ENCODE measurements at places on chromosomes 7 and 10. TPM values are rescaled to one million over a fixed set of nuclear protein-coding genes. Genes with fewer than 3 reads are reported as not detected.
A peak's percentile ranks its signal among the peaks of the same experiment; 100 is the strongest.

DNA sequence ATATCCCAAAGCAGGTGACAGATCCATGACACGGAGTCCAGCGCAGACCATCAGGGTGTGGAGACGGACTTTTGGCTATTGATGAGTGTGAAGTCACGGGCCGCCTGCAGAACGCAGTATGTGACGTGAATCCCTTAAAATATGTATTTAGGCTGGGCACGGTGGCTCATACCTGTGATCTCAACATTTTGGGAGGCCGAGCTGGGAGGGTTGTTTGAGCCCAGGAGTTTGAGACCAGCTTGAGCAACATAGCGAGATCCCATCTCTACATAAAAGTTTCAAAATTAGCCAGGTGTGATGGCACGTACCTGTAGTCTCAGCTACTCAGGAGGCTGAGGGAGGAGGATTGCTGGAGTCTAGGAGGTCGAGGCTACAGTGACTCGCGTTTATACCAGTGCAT lies 1.9 kb upstream of the AMZ1 start:
- no peak for DNase-seq

- DNase-seq, result no peak
Observed at GRCh38 chr10:123103944-123104343, 31.8 kb upstream of the HMX3 start.

DNA sequence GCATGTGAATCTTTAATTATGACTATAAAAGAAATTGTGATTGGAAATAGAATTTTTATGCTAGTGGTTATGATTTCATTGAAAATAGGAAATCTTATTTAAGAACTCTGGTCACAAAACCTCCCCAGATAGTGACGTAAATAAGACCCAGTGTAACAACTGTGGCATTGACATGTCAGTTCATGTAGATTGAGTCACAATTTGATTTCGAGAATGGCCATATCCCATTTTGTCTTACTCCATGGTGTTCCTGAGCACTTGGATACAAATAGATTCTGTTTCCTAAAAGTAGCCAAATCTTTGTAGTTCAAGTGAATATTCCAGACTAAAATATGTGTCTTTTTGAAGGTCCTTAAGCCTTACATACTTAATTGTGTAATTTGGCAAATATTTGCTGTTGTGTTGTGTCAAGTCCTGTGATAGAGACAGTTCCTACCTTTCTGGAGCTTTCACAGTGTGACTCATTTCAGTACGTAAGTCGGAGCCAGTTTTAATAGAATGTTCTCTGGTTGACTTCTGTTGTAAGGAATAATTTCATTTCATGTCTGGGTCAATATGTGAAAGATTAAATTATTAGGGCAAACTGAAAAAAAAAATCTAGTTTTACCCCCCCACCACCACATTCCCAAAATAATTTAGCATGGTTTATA lies 37.1 kb upstream of the TOMM7 start:
- no peak for DNase-seq

- no peak for DNase-seq
Observed at GRCh38 chr7:152937282-152937681, 177.7 kb downstream of the ACTR3B start.

GRCh38 chr7:94761451-94761850 lies 105.5 kb upstream of the SGCE start:
- DNase-seq, result no peak

GRCh38 chr10:128437786-128438345 lies 311.6 kb upstream of the MKI67 start:
- DNase-seq, result no peak

DNA sequence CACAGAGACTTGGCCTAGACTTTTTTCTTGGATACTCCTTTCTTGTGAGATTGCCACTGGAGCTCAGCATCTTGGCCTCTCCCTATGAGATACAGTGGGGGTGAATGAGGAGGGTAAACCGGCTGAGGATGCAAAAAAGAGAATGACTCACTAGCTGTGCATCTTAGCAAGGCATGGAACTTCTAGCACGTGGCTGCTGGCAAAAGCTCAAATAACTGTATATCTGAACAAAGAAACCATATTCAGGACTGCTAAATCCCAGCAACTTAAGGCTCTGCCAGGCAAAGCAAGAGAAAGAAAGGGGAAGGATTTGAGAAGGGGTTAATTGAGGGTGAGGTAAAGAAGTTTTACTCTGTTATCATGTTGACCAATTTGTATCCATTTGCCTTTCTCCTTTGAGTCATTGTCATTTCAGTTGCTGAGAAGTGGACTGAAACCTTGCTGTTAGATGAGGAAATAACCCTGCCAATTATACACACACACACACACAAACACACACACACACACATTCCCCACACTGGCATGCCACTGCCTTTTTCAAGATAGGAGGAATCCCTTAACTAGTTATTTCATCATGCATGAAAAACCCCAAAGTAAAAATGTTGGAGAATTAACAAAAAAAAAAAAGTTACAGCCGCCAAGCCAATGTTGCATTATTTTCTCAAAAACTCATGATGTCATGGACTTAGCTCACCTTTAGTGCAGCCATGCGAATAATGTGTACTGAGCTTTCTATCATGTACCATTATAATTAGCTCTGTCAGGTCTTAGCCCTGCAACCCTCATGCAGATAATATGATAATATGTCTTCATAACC lies 997.3 kb downstream of the LRMDA start:
- DNase-seq, result no peak

- no peak for DNase-seq
Observed at GRCh38 chr7:19016140-19016539, 101.3 kb downstream of the TWIST1 start.

GRCh38 chr7:3065724-3066143 lies 22.1 kb upstream of the CARD11 start:
- no peak for DNase-seq

DNA sequence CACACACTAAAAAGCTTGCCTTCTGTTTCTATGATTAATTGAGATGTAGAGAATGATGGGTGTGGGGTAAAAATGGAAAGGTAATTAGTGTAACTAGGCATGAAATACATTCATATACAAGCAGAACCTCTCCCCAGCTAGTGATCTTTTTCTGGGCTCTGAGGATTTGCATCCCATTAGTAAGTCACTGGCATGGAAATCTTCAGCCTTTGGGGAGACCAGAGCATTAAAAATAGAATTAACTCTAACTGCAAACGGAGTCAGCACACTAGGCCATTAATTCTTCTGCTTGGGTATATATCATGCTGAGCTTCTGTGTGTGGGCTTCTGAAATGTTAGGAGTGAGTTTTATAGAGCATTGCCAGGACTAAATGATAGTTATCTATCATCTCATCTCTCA lies 128.9 kb downstream of the HDAC9 start:
- no peak for DNase-seq

DNA sequence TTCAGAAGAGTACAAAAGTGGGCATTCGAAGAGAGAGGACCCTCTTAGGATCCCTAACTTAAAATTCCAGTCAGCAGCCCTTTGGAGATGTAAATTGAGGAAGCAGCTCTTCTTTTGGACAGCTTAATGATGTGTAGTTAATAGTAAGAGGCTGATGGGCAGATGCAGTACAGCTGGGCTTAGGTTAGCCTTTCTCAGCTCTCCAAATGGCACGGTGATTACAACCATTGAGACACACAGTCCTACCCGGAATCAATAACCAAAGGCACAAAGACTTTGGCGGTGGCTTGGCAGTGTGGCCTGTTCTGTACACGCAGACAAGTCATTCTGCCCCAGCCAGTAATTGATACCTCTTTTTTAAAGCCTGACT lies 26.8 kb downstream of the GAD2 start:
- DNase-seq, result no peak

GRCh38 chr7:1681581-1681980 lies 11.5 kb downstream of the ELFN1 start:
- no peak for DNase-seq

DNA sequence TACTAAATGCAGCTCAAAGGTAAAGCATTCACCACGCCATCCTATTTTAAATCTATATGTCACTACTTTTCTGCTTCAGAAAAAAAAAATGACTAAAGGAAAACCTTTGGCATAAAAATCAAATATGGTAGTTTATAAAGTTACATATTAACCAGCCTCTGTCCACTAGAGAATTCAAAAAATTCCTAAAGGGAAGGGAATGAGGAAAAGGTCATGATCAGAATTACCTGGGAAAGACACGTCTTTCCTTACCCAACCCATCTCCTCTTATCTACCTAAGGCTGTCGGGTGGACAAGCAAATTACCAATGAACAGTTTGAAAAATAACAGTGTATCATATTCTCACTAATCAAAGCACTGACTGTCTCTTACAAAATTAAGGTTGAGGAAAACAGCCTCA lies 100.7 kb upstream of the TMEM106B start:
- no peak for DNase-seq

GRCh38 chr10:100653957-100654781 lies 91.2 kb upstream of the PAX2 start:
- DNase-seq, result no peak

DNA sequence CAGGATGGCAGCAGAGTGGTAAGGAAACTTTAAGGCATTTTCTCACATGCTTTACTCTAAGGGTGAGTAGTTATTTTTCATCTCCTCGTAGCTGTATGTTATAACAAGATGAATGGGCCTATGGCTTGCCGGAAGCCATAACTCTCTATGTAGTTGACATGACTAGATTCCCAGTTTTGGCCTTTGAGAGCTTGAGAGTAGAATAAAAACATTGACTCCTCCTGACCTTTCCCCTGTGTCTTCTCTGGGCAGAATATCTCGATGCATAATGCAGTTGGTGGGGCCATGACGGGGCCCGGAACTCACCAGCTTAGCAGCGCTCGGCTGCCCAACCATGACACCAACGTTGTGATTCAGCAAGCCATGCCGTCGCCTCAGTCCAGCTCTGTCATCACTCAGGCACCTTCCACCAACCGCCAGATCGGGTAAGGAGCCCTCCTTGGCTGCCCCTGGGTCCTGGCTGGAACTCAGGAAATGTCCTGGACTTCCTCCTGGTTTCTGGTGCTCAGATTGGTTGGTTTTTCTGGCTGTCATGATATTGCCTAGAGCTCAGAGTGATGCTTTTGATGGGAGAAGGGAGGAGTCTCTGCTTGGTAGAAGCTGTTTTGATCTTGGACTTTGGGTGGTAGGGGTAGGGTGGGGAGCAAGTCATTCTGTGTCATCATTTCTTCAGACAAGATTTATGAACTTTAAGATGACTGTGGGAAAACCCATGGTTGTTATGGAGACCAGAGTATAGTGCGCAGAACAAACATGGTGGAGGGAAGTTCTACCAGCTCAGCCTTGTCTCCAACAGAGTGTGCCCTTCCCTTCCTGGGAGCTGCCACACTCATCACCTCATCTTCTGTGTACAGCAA lies 158.0 kb downstream of the CREB5 start:
- no peak for DNase-seq

DNA sequence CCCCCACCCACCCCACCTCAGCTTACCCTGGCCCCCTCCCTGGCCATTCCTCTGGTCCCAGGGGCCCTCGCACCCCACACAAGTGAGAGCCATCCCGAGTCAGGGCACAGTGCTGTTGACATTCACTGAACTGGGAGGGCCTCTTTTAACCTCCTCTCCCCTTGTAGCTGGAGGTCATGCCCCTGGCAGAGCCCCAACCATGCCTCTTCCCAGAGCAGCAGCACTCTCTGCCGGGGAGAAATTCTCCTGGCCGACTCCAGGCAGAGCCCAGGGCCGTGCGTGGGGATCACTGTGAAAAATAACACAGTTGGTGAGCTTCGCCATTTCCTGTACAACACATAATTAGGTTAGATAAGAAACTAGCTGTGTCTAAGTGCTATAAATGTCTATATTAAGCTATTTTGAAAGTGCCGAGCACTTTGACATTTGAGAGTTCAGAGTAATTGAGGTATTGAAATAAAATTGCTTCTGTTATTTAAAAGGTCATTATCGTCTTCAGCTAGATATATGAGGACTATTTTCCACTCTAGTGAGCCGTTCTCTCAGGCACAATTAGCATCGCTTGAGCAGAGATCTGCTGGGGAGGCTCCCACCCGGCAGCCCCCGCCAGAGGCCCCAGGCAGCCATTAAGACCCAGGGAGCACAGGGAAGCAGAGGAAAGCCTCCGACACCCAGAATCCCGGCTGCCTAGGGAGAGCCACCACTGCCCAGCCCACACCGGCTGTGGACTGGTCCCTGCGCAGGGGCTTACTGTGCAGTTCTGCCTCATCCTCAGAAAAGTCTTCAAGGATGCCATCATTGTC lies 62.4 kb upstream of the LRRC18 start:
- DNase-seq, result peak; percentile 79

DNA sequence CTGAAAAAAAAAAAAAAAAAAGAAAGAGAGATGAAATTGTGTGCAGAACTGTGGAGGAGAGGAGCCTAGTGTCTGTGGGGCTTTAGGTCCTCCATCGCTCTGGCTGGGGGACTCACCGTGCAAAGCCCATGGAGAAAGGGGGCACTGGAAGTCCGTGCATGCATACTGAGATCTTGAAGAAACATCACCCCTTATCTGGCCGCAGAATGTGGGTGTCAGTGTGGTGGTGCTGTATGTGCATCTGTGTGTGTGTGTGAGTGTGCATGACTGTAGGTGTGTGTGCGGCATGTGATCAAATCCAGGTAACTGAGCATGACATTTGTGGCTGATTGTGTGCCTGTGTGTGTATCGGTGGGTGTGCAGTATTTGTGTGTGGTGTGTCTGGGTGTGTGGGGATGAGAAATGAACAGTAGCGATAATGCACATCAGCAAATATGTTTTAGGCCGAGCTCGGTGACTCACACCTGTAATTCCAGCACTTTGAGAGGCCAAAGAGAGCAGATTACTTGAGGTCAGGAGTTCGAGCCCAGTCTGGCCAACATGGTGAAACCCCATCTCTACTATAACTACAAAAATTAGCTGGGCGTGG lies 8.8 kb upstream of the CLDN3 start:
- no peak for DNase-seq

Gene ACTA2
- 74.5 TPM for total RNA-seq

Gene UCN3
- total RNA-seq, result not detected

Gene ST8SIA6
- 6.3 TPM for total RNA-seq

Gene CTAGE8
- 0.32 TPM for total RNA-seq

Gene EBF3
- 6.2 TPM for total RNA-seq

Gene CYP26A1
- not detected for total RNA-seq

Gene CYTH3
- total RNA-seq, result 25.6 TPM

Gene LRRN3
- 14.8 TPM for total RNA-seq

Gene IDI2
- 0.16 TPM for total RNA-seq

Measured in Right ventricle myocardium superior (tissue), 1 donor.